Activated naive CD4-positive, alpha-beta T cell (primary cell): ENCODE measurements at places on chromosomes 2 and 18.

DNA sequence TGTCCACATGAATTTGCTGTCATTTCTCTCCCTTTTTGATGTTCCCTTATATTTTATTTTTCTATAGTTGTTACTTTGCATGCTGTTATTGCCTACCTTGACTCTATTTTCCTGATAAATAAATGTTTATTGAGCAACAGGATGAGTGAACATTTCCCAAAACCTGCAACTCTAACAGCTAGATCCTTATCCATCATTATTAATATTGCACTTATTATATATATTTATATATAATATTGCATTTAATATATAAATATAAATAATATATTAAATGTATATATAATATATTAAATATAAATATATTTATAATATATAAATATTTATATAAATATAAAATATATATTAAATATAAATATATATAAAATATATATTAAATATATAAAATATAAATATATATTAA is 436.1 kb upstream of the MMADHC start:
- DNase-seq, result no peak

GRCh38 chr2:151552287-151552686 is 142.6 kb downstream of the RIF1 start:
- no peak for DNase-seq

DNA sequence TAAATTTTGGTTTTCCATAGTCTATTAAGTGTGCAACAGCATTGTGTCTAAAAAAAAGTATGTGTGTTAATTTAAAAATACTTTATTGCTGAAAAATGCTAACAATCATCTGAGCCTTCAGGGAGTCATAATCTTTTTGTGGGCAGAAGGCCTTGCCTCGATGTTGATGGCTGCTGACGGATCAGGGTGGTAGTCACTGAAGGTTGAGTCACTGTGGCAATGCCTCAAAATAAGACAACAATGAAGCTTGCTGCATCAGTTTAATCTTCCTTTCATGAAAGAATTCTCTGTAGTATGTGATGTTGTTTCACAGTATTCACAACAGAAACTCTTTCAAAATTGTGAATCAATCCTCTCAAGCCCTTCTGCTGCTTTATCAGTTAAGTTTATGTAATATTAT is 31.3 kb downstream of the HDHD2 start:
- no peak for DNase-seq

- DNase-seq, result no peak
Measured at GRCh38 chr2:229780856-229781773, 66.8 kb upstream of the DNER start.

- no peak for DNase-seq
Measured at GRCh38 chr2:47014564-47015051, 99.0 kb upstream of the MCFD2 start.

DNA sequence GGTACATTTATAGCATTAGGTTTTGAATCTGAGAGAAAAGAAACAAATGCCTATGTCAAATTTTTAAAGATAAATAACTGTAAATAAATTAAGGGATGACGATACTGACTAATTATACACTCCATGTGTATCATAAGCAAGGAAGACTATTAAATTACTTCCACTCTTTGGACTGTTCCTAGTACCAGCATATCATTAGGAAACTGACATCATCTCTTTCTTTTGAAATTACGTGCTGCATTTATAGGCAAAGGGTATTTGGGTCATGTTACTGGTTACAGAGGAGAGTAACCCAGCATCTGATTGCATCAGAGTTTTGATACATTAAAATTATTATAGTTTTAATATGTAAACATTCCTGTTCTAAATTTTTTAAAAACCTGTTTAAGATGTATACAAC is 309.7 kb downstream of the XIRP2 start:
- no peak for DNase-seq

- DNase-seq, result no peak
Measured at GRCh38 chr2:240455647-240456446, 20.4 kb downstream of the GPC1 start.

- no peak for DNase-seq
Measured at GRCh38 chr2:188306271-188306670, 14.6 kb downstream of the GULP1 start.

DNA sequence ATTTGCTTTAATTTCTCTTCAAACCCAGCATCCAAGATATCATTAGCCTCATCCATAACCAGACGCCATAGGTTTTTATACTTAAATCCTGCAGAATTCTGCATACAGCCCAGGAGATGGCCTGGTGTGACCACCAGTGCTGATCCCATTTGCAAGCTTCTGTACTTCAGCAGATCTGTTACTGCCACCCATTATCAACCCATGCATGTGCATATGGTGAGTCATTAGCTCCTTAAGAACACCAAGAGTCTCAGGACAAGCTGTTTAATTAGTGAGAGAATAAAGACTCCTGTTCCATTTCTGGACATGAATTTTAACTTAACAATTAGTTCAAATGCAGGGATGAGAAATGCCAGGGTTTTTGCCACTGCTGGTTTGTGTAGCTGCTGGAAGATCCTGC is 110.7 kb upstream of the TANK start:
- DNase-seq, result no peak

GRCh38 chr2:181234487-181234891 is 222.7 kb upstream of the ITGA4 start:
- DNase-seq, result no peak

GRCh38 chr18:46250084-46250811 is 146.1 kb downstream of the HAUS1 start:
- no peak for DNase-seq

DNA sequence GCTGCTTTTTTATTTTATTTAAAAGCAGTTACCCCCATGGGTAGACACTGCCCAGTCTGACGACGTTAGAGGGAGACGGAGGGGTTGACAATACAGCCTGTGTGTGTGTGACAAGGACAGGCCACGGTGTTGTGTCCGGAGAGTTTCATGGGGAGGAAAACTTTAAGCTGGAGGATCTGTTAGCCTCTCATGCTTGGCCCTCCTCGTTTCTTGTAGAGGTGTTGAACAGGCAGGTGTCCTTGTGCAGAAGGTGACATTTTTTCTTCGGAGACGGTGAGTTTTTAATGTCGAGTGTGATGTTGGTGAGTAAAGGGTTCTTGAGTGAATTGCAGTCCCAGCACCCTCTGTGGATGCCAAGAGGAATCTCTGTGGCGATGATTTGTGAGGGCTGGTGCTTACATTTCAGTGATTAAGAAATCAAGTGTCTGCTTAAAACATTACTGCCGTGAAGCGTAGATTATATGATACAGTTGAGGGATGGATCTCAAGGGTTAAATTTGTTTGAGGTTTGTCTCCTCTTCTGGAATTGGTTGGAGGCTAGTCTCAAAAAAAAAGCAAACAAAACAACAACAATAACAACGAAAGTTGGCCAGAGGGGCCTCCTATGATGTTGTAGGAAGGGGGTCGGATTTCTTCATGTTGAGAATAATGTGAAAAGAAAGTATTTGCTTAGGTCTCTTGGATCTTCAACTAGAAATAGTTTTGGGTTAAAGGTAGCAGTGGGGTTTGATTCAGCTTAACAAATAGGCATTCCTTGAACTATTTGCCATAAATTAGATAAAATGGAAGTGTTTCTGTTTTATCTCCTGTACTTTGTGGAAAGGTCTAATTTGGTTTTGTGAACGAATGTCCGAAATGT is 1.6 kb downstream of the NCOA1 start:
- no peak for DNase-seq

DNA sequence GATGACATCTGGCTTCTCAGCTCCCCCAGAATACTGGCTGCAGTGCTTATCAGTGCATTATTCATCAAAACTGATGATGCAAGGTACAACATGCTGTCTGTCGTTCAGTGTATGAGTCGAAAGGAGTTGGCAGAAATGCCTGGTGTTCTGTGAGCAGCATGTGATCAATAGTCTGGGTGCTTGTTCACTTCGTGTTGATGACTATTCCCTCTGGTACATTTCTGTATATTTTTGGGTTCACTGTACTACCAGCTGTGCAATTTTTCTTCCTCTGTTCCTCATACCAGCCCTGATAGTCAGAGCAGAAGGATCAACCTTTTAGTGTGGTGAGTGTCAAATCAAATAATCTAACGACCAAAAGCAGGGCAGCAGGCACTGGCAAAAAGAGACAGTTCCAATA is 59.0 kb upstream of the KLHL14 start:
- DNase-seq, result no peak

DNA sequence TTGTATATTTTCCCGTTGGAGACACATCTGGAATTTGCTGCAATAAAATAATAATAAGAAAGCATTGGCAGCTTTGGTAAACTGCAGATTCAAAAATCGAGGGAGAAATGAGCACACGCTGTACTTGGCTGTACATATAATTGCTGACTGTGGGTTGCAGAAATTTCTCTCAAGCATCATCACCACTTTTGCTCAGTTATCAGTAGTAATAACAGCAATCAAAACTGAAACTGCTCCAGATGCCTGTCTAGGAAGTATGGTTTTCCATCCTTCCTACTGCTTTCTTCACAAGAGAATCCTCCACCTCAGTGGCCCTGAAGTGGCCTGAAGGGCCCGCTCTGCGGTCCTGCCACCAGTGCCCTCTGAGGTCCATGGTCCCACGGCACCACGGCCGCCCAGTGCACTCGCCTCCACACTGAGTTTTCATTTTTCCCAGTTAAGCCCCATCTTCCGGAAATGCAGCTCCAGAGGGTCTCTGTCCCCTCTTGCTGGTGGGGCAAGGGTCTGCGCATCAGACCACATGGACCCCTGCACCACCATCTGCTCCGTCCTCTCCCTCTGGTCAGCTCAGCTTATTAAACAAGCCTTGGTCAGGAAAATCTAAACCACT is 3.9 kb downstream of the DUSP28 start:
- DNase-seq, result no peak

DNA sequence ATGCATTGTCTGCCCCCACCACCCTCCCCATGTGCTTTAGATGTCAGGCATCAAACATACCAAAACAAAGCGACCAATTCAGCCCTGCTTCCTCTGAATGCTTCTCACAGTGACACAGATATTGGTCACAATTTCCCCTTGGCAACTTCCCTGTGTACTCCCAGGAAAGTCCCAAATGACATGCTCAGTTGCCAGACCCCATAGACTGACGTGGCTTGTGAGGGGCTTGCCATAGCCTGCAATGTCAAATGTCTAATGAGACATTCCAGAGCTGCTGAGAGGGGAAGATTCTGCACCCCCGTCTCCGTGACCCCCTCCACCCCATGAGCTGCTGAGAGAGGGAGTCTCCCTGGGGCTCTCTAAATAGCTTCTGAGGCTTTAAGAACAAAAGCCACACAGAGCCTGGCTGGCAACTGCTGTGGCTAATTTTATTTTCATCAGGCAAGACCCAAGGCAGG is 47.3 kb downstream of the RFTN2 start:
- DNase-seq, result no peak

DNA sequence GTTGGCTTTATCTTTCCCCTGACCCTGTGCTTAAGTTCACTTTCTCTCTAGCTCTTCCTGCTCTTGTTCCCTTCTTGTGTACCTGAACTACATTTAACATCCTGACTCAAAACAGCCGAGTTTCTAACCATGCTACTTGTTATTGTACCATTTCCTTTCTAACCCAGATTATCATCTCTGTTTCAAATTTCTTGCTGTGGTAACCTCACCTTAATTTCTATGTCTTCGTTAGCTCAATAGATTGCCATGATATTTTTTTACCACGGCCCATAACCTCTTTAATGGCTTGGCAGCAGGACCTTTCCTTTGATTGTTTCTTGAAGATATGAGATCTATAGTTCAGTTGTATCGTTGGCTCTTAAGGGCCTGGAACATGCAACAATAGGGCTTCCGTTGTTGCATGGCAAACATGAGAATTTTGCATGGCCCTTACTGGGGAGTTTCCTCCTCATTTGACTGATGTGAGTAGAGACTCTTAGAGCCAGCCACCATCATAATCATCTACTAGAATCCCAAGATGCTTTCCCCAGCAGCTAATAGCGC is 11.1 kb downstream of the CFAP36 start:
- no peak for DNase-seq

DNA sequence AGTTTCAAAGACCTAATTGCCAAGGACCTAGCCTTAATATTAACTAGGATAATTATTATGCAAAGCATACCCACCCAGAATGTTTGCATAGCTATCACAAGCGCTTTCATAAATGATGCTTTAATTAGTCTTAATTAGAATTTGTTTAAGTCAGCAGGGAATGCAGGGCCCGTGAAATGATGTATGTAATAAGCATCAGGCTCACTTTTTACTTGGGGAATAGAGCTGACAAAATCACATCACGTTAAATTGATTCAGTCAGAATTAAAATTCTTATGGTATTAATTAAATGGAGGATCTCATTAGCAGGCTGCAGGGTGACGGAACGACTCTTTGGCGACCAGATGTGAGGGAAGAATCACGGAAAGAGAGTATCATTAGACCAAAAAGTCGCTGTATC is 264.5 kb downstream of the GPD2 start:
- no peak for DNase-seq

DNA sequence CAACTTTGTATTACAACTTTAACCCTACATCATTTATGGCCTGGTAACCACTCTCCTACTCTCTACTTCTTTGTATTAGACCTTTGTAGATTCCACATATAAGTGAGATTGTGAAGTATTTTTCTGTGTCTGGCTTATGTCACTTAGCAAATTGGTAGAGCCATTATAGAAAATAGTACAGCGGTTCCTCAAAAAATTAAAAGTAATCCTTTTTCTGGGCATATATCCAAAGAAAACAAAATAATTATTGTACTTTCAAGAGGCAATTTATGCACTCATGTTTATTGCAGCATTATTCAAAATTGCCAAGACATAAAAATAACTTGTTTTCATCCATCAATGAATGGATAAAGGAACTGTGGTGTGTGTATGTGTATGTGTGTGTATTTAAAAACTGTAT is 537.5 kb upstream of the FSIP2 start:
- DNase-seq, result no peak

DNA sequence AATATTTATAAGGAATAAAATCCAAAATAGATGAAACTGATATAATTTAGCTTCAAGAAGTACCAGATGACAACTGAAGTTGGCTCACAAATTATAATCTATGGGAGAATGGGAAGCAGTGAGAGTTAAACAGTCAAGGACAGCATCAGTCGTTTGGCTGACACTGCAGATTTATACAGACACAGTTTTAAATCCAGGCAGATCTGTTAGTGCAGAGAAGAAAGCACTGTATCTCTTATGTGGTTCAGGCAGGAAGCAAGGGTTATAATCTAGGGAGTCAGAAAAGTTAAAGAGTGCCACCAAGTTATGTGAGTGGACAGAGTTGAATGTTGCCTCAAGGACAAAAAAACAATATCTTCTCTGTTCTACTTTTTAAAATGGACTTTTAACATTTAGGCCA is 880.2 kb downstream of the TSN start:
- DNase-seq, result no peak

DNA sequence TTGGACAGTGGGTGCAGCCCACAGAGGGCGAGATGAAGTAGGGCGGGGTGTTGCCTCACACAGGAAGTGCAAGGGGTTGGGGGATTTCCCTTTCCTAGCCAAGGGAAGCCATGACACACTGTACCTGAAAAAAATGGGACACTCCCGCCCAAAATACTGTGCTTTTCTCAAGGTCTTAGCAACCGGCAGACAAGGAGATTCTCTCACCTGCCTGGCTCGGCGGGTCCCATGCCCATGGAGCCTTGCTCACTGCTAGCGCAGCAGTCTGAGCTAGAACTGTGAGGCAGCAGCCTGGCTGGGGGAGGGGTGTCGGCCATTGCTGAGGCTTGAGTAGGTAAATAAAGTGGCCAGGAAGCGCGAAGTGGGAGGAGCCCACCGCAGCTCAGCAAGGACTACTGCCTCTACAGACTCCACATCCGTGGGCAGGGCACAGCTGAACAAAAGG is 244.7 kb downstream of the NBAS start:
- DNase-seq, result no peak

- no peak for DNase-seq
Measured at GRCh38 chr18:79903071-79903635, 48.3 kb downstream of the SLC66A2 start.
